ENCODE measurements at places on chromosomes 2 and 18.

- DNase-seq: no peak
These were observed 778 bp upstream of the INPP1 start for GRCh38 chr2:190342611-190343010.

DNA sequence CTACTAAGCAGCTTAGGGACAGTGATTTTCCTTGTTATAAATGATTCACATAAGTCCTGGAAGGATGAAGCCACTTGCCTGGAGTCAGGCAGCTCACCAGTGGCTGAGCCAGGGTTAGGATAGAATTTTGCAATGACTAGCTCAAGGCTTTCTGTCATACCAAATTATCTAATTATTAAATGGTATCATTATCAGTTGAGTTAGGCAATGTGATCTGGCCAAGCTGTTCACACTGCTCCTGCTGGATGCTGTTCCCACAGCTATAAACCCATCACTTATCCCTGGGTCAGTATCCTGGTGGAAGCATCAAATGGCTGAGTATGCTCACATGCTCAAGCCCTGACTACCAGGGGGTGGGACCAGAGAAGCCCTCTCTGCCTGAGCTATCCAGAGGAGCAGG, 235.2 kb downstream of the MTX2 start:
- DNase-seq: no peak

DNA sequence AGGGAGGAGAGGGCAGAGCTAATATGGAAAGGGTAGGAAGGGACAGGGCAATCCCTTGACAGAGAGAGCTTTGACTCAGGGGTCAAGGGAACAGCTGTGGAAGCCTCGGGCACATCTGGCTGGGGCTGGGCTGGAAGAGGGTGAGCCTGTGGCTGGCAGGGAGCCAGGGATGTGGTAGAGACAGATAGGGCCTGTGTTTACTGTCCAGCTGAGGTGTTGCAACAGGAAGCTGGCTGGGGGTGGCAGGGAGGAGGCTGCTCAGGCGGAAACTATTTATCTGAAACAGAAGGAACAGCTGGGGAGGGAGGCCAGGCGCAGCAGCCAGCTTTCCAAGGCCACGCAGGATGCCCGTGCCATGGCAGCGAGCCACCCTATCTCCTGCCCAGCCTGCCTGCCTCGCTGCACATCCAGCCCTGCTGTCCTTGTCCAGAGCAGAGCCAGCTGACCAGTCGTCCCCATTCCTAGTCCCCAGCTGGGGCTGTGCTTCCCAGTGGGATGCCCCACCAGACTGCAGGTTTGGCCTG, 264.7 kb downstream of the CYP26B1 start:
- DNase-seq: no peak

DNA sequence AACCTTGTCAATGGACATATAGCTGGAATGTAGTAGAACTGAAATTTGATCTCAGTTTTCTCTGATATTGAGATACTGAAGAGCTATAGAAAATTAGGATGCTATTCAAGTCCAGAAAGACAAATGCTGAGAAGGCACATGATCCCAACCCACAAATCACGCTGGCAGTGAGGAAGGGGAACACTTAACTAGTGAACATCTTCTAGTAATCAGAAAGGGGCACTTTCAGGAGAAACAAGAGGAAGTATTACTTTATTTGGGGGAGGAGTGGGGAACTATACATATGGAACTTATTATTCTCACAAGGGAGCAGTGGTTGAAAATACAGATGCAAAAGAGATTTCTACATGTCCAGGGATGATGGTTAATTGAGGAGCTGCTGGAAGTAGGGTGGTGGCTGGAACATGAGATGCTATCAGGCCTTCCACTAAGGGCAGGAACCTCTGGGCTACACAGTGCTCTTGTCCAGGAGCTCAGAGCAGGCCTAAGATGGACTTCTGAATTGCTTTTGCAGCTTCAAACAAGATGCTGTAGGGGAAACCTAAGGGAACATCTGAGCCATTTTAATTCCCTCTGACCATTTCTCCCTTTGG, 79.3 kb downstream of the TGFA start:
- DNase-seq: no peak

DNA sequence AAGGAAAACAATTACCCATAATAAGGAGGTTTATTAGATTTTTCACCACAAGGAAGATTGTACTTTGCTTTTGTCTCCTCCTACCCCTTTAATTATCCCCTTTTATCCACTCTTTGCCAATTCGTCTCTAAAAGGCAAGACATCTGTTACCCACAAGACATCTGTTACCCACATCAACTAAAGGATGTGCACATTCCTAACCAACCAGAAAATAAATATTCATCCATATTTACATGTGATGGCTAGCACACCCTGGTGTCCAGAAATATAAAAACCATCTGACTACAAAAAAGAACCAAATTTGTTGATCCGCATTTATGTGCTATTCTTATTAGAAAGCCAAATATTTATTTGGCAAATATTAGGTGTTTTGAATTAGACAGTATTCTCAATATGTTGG, 35.7 kb downstream of the ACVR1C start:
- DNase-seq: peak; percentile 35

- no peak for DNase-seq
These were observed 335.3 kb downstream of the RIT2 start for GRCh38 chr18:42780171-42780570.

DNA sequence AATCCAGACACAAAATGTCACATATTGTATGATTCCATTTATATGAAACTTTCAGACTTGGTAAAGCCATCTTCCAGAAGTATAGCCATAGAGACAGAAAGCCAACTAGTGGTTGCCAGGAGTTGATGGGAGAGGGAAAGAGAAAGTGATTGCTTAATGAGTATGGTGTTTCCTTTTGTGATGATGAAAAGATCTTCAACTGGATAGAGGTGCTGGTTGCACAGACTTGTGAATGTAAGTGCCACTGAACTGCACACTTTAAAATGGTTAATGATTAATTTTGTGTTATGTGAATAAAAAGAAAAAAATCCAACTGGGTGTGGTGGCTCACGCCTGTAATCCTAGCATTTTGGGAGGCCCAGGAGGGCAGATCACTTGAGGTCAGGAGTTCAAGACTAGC, 135.3 kb upstream of the SLC1A4 start:
- DNase-seq: no peak

DNA sequence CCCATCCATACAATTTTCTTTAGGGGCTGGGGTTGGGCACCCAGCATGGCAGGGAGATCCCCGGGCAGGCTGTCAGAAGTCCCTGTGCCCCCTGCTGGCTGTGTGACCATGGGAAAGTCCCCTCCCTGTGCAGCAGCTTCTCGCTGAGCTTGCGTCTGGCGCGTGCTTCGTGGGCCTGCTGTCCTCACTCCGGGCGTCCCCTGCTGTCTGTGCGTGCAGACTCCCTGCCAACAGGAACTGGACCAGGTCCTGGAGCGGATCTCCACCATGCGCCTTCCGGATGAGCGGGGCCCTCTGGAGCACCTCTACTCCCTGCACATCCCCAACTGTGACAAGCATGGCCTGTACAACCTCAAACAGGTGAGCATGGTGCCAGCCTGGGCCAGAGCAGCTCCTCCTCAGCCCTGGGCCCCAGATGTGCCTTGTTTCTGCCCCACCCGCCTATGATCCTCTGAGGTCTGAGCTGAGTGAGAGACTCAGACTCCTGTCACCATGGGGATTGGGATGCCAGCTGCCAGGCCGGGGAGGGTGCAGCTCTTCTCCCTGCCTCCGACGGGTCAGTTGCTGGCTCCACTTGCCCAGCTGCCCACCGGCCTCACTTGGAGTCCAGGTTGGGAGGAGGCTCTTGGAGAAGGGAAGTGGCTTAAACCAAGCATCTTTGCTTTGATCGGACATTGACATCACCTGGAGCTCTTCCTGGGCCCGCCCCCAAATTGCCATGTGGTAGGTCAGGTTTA, 28.6 kb downstream of the IGFBP2 start:
- peak; percentile 8 for DNase-seq

DNA sequence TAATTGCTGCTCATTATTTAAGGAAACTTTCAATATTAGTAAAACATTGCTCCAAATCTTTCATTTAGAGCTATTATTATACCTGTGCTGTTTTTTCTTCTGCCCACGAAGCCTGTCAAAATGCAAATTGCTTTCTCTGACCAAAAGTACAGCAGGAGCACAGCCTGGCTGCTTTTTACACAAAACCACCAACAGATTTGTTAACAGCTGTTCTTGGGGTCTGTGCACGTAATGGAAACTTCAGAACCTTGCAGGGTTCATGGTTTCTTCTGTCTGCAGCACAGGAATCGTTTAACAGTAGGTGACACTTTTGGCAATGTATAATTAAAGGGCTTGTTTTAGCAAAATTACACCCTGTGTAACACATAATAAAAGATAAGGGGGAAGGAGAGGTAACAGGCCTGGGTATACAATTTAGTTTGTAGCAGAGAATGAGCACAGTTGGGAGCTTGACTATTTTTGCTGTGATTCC, 447.3 kb downstream of the KCNJ3 start:
- DNase-seq: peak; percentile 95

GRCh38 chr2:187075199-187075635, 226.2 kb upstream of the ZSWIM2 start:
- no peak for DNase-seq

DNA sequence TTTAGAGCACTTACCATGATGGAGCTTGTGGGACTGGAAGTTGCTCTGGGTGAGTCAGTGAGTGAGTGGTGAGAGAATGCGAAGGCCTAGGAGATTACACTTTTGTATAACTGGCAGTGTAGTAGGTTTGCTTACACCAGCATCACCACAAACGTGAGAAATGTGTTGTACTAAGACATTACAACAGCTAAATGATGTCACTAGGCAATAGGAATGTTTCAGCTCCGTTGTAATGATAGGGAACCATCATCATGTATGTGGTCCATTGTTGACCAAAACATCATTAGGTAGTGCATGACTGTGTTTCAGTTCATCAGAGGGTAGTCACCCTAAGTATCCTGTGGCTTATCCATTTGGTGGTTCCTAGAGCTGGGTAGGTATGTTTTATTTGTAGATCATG, 11.9 kb downstream of the ZNF407 start:
- DNase-seq: no peak

DNA sequence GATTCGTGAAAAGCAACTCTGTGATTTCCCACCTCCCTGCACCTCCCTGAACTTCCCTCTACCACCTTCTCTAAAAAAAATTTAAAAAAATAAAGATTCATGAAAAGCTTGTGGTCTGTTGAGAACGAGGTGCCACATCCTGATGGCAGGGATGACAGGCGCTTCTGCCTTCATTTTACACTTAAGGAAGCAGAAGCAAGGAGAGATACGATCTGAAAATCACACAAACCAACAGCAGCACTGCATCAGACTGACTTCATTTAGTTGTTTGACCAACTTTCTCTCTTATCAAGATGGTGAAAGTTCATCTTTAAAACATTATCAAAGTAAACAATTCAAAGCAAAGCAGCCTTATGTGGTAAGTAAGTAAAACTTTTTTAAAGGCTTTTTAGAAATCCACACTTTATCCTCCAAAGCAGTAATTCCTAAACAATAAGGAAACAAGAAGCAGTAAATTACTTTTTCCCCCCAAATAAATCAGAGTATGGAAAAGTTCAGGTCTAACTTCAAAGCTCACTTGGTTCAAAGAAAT, 15.5 kb downstream of the WDFY1 start:
- no peak for DNase-seq

- DNase-seq: no peak
These were observed 48.6 kb downstream of the DNMT3A start for GRCh38 chr2:25293145-25293544.

GRCh38 chr2:46062637-46063412, 234.4 kb upstream of the EPAS1 start:
- DNase-seq: peak; percentile 68

DNA sequence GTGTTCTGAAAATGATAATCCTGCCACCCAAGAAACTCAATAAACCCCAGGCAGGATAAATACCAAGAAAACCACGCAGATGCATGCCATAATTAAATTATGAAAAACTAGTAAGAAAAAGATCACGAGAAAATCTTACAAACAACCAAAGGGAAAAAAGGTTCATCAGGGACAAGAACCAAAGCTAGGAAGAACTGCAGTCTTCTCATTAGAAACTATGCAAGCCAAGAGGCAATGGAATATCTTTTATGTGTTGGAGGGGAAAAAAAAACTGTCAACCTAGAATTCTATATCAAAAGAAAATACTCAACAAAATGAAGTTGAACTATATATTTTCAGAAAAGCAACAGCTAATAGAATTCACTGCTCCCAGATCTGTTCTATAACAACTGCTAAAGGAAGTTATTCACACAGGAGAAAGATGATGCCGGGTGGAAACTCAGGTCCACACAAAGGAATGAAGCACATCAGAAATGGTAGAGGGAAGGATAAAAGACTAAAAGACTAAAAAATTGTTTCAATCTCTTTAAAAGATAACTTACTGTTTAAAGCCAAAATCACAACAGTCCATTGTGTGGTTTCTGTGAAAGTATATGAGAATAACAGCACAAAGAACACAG, 55.0 kb downstream of the NDUFA10 start:
- peak; percentile 11 for DNase-seq

DNA sequence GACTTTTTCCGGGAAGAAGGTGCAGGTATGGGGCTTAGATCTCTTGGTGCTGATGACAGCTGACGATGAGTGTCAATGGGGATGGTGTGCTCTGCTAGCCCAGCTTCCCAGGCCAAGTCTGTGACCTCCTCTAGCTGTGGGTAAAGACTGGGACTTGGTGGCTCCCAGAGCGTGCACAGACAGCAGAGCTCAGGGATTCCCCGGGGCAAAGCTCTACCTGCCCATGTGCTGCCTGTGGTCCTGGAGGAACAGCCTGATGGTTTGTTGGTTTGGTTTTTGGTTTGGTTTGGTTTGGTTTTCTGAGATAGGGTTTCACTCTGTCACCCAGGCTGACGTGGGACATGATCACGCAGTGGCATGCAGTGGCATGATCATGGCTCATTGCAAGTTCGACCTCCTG, 19.2 kb downstream of the ATP6V1B1 start:
- no peak for DNase-seq

GRCh38 chr18:63158676-63159291, 160.8 kb downstream of the BCL2 start:
- DNase-seq: no peak

DNA sequence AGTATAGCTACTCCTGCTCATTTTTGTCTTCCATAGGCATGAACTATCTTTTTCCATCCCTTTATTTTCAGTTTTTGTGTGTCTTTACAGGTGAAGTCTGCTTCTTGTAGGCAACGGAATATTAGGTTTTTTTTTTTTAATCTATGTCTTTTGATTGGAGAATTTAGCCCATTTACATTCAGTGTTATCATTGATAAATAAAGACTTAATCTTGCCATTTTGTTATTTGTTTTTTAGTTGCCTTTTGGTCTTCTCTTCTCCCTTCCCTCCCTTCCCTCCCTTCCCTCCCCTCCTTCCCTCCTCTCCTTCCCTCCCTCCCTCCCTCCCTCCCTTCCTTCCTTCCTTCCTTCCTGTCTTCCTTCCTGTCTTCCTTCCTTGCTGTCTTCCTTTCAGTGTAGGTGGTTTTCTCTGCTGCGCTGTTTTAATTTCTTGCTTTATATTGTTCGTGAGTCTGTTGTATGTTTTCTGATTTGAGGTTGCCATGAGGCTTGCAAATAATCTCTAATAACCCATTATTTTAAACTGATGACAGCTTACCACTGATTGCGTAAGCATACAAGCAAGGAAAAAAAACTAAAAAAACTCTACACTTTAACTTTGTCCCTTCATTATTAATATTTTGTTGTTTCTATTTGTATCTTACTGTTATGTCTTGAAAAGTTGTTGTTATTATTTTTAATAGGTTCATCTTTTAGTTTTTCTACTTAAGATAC, 353.8 kb downstream of the PARD3B start:
- DNase-seq: no peak

GRCh38 chr2:157082950-157083349, 174.6 kb upstream of the GALNT5 start:
- no peak for DNase-seq

GRCh38 chr2:223786236-223786635, 51.1 kb downstream of the AP1S3 start:
- DNase-seq: no peak
